ENCODE measurements at places on chromosomes 7 and 10.

DNA sequence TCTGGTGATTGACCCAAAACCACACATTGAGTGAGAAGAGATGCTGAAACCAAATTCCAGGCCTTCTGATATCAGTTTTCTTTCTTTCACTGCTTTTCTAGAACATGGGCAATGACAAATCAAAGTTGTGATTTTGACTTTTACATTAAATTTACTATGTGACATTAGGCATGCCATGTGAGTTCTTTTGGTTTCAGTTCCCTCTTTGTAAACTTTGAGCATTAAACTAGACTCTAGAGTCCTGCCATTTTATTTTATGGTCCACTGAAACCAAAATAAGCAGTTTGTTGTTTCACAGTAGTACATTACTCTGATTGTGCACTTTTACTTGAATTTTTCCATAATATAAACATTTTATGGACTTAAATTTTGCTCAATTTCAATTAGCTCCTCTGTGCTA is 381.1 kb upstream of the SEMA3D start:
- DNase-seq: no peak

- no peak for DNase-seq
Observed at GRCh38 chr7:140702774-140703173, 6.3 kb downstream of the NDUFB2 start.

DNA sequence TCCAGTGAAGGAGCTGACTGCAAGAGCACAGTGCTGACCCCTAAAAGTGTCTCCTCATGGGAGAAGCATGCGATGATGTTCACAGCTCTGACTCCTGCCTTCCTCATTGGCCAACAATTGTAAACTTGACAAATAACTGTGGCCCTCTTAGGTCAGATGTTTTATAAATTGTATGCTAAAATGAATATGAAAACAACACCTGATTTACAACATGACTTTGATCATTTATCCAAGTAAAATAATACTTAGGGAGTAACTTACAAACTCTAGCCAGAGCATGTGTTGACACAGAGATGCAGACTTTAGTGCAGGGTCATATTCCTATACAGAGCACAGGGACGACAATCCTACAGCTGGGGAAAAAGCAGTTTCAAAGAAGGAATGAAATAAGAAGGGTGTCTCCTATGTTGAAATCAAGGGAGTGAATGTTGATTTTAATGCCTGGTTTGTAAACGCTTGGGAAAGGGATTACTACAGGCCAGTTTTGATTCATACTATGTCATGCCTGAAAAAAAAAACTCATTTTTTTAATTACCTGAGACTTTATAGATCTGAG is 391.4 kb upstream of the AKR1E2 start:
- DNase-seq: no peak

- DNase-seq: no peak
Observed at GRCh38 chr10:30697806-30698205, 68.3 kb upstream of the LYZL2 start.

GRCh38 chr10:112139176-112139575 is 44.4 kb downstream of the GPAM start:
- DNase-seq: no peak

DNA sequence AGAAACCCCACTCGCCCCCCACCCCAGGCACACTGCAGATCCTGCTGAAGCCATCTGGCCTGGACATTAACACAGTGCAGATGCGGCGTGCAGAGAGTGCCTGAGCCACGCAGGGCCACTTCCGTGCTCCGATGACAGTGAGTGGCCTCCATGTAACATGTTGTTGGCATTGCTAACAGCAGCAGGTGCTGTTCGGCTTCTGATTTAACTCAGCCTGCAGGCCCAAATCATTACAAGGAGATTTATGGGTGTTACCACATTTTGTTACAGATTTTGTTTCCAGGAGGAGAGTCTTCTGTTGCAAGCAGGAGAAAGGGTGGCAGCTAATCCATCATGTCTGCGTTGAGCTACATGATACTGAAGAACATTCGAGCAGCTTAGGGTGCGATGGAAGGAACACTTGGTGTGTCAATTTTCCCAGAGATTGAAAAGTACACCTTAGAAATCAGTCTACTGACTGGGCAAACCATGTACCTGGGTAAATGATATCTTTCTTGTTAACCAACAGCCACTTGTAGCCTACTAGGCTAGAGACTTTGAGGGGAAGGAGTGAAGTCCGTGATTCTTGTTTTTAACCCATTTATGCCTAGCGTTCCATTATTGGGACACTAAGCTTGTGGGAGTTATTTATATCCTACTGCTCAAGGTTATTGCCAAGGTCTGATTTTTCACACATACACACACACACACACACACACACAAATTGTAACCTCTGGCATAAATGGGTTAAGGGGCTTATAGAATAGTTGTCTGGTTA is 90.0 kb downstream of the JCAD start:
- DNase-seq: no peak

GRCh38 chr10:7192061-7192460 is 218.8 kb downstream of the SFMBT2 start:
- DNase-seq: no peak

- DNase-seq: no peak
Observed at GRCh38 chr7:66344166-66344565, 139.0 kb downstream of the TPST1 start.

DNA sequence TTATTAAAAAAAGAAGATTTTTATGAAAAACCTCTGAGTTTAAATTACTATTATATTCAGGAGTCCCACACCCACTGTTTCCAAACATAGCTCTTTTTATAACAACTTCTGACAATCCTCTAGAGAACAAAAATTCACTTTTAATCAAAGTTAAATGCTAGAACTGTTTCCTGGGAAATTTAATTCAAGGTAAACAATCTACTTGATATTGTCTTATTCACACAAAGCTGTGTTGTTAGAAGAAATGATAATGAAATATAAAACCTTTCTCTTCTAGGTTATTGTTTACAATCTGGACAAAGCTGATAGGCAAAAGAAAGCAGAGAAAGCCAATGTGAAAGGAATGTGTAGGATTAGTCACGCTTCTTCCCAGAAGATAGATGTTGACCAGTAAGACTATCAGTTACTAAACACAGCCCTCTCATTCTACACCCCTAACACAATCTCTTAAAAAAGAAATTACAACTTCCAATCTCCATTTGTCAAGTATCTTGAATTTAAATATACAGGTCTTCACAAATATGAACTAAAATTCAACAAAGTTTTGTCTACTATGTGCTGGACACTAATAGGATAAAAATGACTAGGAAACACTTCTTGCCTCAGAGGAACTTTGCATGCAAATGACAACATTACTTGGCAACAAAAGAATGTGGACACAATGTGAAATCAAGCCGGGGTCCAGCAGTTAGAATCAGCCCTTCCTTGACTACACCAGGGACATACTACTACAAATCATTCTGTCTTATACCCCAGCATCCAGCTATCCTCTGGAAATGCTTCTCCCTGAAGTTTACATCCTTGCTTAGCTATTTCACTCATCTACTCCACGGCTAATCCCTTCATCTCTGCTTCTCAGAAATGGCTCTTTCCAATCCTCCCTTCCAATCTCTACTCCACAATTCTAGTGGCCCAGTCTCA is 123.7 kb downstream of the IMMP2L start:
- DNase-seq: no peak

DNA sequence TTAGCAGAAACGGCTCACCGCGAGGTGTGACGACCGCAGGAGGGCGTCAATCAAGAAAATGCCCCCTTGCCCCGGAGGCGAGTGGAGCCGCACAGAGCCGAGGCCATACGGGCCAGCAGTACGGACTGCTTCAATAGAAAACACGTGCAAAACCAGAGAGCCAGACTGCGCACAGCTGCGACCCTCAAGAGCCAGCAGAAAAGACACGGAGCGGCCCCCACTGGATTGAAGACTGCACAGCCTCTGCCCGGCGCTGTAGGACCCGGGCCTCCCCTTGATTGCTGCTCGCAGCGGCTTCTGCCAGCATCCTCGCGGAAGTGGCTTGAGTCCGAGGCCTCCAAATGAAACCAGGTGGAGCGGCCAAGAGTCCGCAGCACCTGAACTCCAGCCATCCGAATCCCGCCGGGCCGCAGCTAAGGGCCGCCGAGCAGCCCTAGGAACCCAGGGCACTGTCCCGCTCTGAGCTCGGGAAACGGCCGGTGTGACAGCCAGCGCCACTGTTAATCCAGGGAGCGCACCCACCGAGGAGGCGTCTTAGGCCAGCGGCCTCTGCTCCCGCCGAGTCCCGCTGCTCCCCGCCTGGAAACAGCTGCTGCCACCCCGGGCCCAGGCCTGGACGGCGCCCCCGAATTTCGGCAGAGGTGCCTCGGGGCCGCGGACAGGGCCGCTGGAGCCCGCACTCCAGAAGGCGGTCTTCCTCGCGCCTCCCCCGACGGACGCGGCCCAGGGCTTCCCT is 660 bp upstream of the HHEX start:
- DNase-seq: peak; percentile 36
